Activated CD8-positive, alpha-beta memory T cell treated with anti-CD3 and anti-CD28 coated beads, Interleukin-2, amount 50 U/mL, for 4 hours (primary cell): ENCODE measurements at places on chromosomes 12 and 14.

DNA sequence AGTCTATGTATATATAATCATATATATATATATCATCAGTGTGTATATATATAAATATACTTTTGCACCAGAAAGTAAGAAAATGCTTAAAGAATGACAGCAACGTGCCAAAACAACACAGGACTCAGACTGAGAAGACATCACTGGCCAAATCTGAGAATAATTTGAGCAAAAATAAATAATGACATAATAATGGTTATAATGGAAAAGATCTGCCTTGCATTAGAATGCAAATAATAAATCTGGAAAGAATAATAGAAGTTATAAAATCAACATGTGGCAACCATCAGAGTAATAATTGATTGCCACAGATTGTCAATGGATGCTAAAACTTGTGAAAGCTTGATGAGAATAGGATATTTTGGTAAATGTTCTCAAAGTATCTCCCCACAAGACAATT lies 61.5 kb upstream of the PLEKHG7 start:
- no peak for DNase-seq

- no peak for DNase-seq
These were observed 119.9 kb downstream of the PHETA1 start for GRCh38 chr12:111249018-111249370.

GRCh38 chr12:124655698-124656516 lies 88.5 kb upstream of the NCOR2 start:
- DNase-seq = no peak

GRCh38 chr12:58458102-58458501 lies 462.2 kb downstream of the LRIG3 start:
- DNase-seq = no peak

GRCh38 chr14:52706286-52706685 lies 714 bp upstream of the PSMC6 start:
- peak; percentile 38 for DNase-seq

DNA sequence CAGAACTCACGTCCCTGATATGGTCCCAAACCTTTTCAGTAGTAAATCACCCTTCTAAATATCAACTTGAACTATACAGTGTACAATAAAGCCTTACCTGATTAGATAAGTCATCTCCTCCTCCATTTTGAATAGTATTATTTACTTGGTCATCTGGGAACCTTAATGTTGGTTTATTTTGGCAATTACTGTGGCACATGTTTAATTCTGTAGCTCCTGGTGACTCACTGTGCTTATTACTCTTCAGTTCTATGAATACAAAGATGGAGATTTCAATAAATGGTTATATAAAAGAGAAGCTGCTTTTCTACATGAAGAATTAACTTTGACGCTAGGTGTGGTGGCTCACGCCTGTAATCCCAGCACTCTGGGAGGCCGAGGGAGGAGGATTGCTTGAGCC lies 25.4 kb downstream of the MIS18BP1 start:
- no peak for DNase-seq

- no peak for DNase-seq
These were observed 6.5 kb downstream of the PDE3A start for GRCh38 chr12:20374795-20375194.

- DNase-seq = no peak
These were observed 1077.6 kb downstream of the GALC start for GRCh38 chr14:86915406-86915805.

- no peak for DNase-seq
These were observed 89.1 kb upstream of the CCDC198 start for GRCh38 chr14:57582746-57583145.

DNA sequence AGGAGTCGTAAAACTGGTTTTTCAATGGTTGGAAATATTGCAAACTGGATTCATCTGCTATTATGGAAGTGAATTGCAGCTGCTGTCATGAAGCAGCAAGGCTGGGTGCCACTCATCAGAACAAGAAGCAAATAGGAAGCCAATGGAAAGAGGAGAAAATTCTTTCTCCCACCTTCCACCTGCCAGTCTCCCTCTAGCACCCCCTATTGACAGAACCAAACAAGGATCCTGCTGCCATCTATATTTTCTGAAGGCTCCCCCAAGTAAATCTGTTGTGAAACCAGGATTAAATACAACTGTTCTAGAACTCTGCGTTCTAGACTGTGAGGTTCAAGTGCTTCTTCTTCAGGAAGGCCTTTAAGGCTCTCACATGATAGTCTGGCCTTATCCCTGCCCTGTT lies 286.6 kb downstream of the AACS start:
- no peak for DNase-seq

DNA sequence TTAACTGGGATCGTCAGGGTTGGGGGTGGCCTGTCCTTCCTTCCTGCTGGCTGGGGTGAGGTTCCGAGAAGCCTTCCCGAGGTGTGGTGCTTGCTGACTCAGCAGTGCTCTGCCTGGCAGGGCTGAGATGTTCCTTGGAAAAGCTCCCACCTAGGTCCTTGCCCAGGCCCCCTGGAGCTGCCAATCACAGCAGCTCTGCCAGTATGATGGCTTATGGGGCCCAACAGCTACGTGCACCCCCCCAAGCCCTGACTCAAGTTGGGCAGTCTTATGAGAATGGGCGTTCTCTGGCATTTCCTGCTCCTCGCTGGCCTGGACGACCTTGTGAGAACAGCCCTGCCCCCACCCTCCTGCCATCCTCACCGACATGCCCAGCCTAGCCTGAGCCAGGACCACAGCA lies 292.2 kb upstream of the CRY1 start:
- DNase-seq = no peak

GRCh38 chr12:63990828-63991547 lies 146.5 kb downstream of the SRGAP1 start:
- DNase-seq = no peak

DNA sequence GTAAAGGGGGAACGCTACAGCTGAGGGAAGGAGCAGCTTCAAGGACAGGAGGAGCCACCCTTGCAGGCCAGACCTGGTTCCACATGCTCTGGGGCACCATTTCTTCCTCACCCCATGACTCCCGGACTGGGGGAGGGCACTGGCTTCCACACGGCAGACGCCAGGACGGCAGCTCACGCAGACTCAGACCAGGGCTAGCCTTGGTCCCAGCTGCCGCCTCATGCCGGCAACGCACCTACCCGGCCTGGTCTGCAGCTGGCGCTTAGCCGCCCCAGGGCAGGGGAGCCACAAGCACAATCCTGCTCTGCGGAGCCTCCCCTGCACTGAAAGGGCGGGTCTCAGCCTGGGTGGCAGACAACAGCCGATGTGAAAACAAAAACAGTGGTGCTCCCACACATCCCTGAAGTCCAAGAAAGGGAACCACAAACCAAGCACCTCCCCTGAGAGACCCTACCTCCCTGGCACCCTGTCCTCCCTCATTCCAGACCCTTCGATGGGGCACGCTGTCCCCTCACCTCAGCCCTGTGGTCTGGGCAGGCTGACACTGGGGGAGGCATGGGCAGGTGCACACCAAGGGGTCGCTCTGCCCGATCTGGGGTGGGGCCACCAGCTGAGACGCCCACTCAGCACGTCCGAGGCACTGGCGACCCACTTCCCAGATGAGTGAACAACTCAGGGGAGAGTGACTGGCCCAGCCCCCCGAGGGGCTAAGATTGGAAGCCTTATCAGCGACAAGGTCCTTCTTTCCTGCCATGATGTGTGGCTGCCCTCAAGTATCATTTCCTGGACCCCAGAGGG lies 65.0 kb downstream of the CHGA start:
- DNase-seq = no peak

- no peak for DNase-seq
These were observed 313.6 kb downstream of the ZFP36L1 start for GRCh38 chr14:68479247-68479646.

- DNase-seq = no peak
These were observed 440.6 kb upstream of the CCDC196 start for GRCh38 chr14:66045572-66046021.

DNA sequence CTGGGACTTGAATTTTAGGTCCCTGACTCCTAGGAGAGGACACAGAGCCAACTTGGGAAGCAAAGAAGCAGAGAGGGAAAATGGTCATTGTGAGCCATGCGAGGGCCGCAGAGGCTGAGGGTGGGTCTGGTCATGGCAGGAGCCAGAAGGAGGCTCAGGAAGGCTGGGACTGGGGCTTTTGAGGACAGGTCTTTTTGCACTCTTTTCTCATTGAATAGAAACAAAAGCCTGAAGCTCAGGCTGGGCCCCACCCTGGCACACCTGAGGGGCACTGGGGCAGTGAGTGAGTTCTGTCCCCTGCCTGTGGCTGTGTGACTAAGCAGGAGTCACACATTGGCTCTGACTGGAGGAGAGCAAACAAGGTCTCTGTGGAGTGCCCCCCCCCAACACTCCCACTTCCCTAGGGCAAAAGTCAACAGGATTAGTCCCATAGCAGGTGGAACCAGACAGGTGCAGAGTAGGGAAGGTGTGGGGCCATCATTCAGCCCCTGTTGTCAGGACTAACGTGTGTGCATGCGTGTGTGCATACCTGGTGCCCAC lies 2.8 kb downstream of the KRT7 start:
- no peak for DNase-seq

DNA sequence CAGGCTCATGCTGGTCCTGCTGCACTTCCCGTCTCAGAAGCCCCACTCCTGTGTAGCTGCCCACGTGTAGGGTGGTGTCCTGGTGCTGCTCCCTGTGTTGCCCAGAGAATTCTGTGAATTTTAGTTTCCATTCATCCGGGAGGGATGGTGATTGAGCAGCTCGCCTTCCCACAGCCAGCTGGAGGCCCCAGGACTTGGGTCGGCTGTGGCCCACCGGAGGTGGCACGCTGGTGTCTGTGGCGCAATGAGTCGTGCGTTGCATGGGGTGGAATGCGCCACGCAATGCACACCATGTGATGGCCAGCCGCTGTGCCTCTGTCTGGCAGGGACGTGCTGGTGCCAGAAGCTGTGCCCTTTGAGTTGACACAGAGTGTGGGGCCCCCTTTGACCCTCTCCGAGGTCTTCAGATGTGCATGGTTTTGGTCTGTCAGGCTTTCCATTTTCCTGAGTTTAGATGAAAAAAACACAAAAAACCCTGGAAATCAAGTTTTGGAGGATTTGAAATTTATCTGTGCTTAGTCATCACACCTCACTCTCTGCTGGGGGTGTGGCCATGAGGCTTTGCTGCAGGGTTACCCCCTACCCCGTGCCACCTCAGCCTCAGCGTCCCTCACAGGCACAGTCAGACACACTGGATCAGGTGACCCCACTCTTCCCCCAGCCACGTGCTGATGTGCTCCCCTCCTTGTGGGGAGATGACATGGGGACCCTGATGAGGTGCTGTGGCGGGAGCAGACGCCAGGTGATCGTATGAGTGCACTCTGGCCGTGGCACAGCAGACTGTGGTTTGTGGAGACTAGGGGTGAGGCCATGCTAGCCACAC lies 64.6 kb downstream of the EP400 start:
- DNase-seq = no peak

DNA sequence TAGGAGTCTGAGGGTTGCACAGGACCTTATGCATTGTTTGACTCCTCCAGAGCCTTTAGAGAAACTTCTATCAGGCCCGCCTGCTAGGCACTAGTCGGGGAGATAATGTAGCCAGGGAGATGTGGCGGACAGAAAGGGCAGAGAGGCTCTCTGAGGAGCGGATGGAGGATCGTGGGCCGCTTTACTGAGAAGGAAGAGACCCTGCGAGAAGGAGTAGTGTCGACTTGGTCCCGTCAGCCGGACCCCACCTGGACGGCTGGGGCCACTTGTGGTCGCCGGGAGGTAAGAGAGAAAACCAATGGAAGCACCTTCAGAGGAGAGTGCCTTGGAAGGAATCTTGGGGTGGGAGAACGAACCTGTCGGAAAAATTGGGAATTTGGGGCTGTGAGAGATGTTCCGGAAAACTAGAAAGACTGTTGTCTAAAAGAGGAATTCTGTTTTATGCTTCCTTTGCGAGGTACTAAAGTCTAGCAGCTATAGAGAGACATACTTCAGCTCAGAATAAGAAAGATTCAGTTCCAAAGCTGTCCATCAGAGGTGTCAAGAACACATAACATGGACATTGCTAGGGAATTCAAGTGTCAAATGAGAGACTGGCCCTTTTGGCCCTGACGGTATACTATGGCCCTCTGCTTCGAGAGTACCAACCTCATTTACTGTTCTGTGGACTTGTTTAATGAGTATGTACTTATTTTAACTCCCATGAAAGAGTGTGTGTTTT lies 660 bp upstream of the MCRS1 start:
- no peak for DNase-seq

DNA sequence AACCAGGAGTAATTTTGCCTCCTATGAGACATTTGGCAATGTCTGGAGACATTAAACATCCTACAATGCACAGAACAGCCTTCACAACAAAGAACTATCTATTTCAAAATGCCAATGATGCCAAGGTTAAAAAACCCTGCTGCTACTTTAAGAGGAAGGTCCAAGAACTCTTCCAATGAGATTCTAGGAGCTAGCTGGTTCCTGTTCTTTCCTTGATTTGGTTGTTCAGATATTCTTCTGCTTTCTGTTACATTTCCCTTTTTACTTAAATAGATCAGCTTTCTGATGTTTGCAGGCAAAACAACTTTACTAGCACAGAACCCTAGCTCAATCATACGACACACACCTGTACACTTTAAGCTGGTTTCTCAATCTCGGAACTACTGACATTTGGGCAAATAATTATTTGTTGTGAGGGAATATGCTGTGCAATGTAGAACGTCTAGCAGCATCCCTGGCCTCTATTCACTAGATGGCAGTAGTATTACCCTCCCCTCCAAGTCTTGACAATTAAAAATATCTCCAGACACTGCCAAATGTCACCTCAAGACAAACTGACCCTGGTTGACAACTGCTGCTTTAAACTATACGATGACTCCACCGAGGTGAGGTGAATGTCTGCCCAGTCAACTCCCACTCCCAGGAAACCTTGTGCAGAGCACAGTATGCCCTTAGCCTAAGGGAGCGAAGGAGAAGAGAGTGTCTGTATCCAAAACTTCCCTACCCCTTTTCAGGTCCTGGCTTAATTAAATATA lies 4.4 kb downstream of the BLTP3B start:
- DNase-seq = no peak

DNA sequence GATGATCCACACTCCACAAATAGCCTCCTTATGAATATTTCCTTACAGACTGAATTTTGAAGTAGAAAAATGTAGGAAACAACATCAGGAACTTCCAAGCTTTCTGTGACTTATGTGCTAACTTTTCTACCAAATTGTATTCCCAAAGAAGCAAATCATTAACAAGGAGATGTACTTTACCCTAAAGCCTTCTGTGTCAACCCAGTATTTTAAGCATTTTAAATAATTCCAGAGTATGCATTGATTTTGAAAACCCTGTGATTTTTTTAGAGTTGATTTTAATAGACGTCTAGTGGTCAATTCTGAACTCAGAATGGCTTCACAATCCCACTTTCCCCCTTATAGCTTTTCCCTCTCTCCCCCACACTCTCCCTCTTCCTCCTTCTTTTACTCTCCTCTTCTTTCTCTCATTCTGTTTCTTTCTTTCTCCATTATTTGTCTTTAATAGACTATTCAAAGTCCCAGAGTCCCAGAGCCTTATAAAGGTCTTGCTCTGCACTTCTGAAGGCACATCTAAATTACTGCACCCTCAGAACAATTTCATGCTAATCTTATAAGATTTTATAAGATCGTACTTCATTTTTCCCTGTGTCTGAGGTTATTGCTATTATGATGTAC lies 10.1 kb upstream of the MYF6 start:
- DNase-seq = no peak
